AG04450 (cell line): ENCODE measurements at places on chromosomes 4 and X.

DNA sequence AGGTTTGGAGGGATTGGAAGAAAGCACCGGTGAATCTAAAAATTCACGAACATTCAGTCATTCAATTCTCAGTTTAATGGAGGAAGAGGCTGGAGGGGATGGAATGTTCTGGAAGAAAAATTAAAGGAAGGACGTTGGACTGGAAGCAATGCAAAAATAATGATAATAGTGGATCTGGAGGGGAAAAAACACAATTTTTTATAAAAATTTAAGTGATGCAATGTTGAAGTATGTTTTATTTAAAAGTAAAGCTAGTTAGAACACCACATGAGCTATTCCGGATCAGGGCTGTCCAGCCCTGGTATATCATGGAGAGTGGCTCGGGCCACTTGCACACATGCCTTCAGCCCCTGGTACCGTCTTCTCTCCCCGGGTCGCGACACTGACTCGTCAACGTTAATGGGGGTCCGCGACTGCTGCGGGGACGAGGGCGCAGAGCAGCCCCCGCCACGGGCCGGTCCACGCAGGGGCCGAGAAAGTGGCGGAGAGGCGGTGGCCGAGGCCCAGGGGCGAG, 204.6 kb downstream of the TENM3 start:
- no peak for DNase-seq

- no peak for DNase-seq
These were observed 11.7 kb downstream of the NSD2 start for GRCh38 chr4:1882850-1883271.

DNA sequence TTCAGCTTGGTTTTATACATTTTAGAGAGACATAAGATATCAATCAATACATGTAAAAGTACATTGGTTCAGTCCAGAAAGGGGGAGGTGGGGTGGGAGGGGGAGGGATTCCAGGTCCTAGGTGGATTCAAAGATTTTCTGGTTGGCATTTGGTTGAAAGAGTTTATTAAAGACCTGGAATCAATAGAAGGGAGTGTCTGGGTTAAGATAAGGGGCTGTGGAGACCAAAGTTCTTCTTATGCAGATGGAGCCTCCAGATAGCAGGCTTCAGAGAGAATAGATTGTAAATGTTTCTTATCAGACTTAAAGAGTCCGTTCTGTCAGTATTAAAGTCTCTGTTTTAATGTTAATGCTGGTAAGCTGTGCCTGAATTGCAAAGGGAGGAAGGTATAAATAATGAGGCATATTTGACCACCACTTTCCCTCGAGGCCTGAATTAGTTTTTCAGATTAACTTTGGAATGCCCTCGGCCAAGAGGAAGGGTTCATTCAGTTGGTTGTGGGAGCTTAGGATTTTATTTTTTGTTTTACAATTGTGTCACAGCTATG, 169.9 kb downstream of the AASDH start:
- DNase-seq = no peak

GRCh38 chr4:140617499-140618248, 48.9 kb upstream of the UCP1 start:
- no peak for DNase-seq

DNA sequence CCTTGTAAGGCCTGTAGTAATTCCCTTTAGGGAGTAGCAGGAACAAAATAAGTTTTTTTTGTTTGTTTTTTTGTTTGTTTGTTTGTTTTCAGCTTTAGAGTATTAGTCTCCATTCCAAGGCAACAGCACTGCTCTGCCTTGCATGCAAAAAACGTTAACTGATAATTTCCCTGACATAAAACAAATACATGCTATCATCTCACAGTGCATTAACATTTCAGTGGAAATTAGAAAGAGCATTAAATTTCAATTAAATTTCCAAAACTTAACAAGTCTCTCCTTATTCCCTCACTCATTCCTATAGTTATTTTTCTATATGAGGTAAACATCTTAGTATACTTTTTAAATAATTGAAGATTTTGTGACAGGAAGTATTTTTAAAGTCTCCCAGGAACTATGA, 378.4 kb upstream of the PCDH7 start:
- DNase-seq = no peak

GRCh38 chr4:147913137-147913536, 181.2 kb downstream of the ARHGAP10 start:
- DNase-seq = no peak

GRCh38 chrX:118231464-118231863, 114.4 kb upstream of the WDR44 start:
- no peak for DNase-seq

DNA sequence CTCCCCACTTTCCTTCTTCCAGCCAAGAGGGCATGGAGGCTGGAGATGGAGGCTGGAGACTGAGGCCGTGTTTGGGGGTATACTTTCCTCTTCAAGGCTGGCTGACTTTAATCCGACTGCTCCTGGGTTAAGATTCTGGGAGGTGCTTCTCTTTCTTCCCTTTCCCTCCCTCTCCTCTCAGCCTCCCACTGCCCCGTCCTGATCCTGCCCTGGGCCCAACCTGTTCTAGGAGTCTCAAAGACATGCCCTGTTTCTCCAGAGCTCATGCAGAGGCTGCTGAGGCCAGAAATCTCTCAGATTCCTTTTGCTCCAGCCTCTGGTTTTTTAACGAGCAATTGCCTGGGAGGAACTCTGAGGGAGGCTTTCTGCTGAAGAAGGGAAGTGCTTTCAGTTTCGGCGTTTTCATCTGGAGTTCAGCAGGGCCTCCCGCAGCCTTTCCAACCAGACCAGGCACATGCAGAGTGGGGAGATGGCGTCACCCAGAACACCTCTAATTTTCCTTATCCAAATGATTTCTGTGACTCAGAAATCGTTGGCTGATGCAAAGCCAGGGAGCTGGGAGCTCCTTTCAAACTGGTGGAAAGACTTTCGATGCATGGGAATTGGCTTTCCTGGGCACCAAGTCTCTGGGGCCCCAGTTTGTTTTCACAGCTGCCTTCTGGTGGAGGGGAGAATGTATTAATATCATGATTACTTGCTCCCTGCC, 34.5 kb upstream of the FAM9C start:
- no peak for DNase-seq

DNA sequence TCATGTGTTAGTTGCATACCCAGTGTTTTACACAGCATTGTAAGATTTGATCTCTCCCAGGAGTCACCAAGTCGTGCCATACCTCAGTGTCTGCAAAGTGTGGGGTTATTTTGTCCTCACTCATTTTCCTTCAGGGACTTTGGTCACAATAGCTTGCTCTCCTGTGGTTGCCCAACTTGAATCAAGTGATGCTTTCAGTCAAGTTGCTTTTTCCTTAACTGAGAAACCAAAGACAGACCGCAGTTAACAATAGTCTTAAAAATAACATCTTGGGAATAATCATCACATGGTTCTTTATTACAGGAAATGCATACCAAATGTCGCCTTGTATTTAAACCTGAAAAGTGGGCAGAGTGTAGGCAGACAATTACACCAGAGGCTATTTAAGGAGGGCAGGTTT, 44.5 kb upstream of the NDP start:
- DNase-seq = no peak

DNA sequence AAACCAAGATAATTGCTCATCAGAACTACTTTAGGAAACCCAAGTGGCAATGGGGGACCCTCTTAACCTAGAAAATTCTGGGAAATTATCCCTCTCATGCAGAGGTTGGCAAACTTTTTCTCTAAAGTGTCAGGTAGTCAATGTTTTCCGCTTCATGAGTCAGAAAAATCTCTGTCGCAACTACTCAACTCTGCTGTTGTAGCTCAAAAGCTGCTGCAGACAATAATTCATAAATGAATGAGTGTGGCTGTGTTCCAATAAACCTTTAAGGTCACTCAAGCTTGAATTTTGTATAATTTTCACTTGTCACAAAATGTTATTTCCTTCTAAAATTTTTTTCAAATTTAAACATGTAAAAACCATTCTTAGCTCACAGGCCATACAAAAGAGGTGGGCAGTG, 193.4 kb upstream of the MID1 start:
- DNase-seq = no peak

- no peak for DNase-seq
These were observed 182.5 kb upstream of the NPY2R start for GRCh38 chr4:155025762-155026457.

GRCh38 chrX:18929775-18930174, 54.1 kb downstream of the PHKA2 start:
- DNase-seq = no peak

DNA sequence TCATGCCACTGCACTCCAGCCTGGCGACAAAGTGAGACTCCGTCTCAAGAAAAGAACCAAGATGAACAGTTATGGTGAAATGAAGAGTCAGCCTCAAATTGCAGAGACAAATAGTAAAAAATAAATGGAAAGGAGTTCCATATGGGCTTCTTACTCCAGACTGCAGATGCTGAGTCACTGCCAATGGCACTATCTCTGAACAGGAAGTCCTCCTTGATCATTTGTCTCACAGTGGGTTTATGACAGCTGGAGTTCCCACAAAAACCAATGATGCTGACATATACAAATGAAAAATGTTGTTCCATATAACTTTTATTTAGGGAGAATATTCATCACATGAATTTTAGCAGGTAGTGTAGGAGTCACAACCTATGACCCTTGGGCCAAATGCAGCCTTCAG, 631.6 kb downstream of the PCDH18 start:
- DNase-seq = no peak
